Activated naive CD4-positive, alpha-beta T cell treated with anti-CD3 and anti-CD28 coated beads, Interleukin-2, amount 10 ng/mL, durations not matched to agents 7 days and 5 days (primary cell): ENCODE measurements at places on chromosomes 5 and 9.

GRCh38 chr5:123673107-123673506 lies 161.1 kb downstream of the CSNK1G3 start:
- DNase-seq, result no peak

GRCh38 chr5:17370651-17371050 lies 127.4 kb upstream of the TAF11L2 start:
- no peak for DNase-seq

DNA sequence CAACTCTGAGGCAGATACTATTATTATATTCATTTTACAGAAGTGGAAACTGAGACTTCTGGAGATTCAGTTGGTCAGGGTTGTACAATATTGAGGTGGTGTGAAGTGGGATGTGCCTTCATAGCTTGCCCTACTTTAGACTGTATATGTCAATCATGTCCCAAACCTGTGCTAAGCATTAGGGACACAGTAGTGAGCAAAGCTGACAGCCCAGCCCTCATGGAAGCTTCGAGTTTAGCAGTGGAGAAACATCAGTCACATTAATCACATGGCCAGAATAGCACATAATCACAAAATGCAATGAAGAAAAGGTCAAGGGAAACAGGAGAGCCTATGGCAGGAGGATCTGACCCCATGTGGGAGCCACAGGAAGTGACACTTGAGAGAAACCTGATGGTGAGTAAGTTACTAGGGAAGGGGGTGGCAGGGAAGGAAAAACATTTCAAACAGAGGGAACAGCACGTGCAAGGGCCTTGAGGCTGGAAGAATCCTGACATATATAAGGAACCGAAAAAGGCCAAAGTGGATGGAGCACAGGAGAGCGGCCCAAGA lies 20.5 kb upstream of the RALGPS1 start:
- DNase-seq, result no peak

- DNase-seq, result no peak
Observed at GRCh38 chr9:71725590-71726338, 42.5 kb downstream of the CEMIP2 start.

GRCh38 chr9:124254261-124254682 lies 3.5 kb upstream of the NEK6 start:
- no peak for DNase-seq

GRCh38 chr5:170078458-170078857 lies 27.2 kb upstream of the FOXI1 start:
- DNase-seq, result no peak

DNA sequence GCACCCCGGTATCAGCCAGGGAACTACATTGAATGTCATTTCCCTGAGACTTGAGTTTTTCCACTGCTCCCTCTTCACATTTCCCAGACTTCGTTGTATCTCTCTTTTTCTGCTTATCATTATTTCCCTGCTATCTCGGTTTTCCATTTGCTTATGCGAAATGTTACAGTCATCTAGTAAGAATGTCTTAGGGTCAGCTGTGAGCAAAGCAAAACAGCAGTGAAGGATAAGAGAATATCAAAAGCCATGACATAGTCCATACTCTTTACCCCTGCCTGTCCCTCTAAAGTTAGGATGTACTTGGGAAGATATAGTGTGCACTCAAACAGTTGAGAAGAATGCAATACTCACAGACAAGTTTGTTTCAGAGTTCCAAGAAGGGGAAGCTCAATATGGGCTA lies 88.7 kb downstream of the ITGA1 start:
- DNase-seq, result no peak

DNA sequence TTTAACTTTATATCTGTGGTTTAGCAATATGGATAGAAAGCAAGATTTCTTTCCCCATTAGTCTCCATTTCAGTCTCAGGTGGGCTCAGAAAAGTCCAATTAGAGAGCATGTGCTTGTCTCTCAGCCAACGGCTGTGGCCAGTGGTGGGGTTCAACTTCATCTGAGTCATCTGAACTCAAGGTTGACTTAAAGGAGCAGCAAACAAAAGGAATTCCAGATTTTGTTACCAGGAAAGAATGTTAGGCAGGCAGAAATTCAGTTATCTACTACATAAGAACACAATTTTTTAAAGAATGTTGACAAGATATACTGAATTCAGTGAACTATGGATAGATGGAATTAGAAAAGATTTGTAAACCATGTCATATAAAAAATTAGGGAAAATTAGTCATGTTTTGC lies 784.1 kb downstream of the MAT2B start:
- DNase-seq, result no peak

DNA sequence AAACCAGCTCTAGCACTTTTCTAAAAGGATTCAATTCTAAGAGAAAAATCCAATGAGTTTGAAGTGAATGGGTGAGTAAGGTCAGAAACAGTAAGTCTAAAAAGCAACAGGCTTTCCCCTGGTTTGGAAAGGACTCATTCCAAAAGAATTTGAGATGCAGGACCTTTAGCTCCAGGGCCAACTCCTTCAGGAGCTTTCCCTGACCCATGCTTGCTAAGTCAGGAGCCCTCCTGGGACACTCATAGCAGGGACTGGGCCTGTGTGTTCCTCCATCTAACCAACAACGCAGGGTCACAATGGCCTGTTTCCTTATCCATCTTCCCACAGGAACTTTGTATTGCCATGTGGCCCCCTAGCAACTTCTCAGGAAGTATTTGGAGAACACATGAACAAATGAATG lies 198.8 kb downstream of the FRMD3 start:
- DNase-seq, result no peak

- DNase-seq, result peak; percentile 89
Observed at GRCh38 chr5:157148734-157149615, 6.3 kb upstream of the MED7 start.

- no peak for DNase-seq
Observed at GRCh38 chr5:133892774-133893173, 75.7 kb downstream of the C5orf15 start.

- DNase-seq, result no peak
Observed at GRCh38 chr5:65327582-65327981, 154.1 kb downstream of the ADAMTS6 start.

- no peak for DNase-seq
Observed at GRCh38 chr5:91027405-91028139, 355.5 kb downstream of the ARRDC3 start.

GRCh38 chr5:116976767-116977166 lies 402.1 kb upstream of the SEMA6A start:
- DNase-seq, result no peak
